Stimulated activated naive CD4-positive, alpha-beta T cell (primary cell): ENCODE measurements at places on chromosomes 7 and 10.

GRCh38 chr7:2637505-2638223 is 5.9 kb downstream of the TTYH3 start:
- DNase-seq = no peak

DNA sequence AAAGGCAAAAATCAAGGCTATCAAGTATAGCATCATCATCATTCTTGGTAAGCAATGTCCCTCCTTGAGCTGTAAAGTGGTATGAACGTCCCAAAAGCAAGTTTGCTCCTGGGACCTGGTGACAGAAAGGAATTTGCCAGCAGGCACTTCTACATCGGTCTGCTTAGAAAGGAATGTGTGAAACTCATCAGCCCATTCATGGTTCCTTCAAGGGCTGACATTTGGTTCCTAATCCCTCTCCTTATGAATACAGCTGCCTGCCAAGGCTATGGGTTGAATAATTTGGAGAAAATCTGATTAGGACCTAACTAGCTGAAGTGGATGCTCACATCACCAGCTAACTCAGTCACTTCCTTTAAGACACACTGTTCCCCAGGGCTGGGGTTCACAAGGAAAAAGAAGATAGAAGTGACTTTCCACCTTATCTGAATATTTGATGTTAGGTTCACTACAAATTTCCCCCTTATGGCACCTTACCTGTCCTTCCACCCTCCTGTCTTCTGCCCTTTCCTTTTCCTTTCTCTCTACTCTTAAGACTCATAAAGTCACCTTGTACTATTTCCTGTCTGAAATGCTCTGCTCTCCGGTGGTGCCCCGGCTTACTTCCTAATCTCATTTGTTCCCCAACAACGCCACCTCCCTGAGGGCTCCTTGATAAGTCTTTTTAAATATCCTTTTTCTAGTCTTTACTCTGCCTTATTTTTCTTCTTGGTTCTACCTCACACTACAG is 187.1 kb downstream of the NPSR1 start:
- DNase-seq = no peak

DNA sequence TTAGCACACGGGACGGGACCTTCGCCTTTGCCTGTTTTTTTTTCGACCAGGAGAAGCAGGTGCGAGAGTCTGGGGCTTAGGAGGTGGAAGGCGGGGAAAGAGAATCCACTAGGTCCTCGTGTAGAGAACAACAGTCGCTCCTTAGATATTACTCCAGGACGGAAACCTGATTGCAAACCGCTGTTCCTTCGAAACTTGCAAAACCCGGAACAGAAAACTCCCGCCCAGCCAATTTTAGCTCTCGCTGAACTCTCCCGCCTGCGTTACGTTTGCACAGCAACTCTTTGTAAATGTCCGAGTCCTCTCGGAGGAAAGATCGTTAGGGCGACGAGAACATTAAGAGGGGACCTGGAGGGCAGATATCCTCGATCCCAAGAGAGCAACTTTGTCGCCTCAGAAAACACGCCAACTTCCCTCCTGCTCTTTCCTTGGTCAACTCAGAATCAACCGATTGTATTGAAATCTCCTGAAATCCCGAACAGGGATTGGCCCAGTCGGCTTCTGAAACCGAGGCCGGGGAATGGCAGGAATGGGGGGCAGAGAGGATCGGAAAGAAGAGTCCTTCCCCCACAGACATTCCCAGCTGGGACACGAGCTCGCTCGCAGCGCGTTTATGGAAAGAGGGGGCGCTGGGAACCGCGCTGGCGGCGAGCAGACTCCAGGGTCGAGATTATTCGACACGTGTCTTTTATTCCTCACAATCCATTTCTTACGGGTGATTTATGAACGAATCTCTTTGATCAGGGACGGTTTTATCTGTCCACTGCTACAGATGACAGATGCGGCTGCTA is 9.9 kb downstream of the TWIST1 start:
- DNase-seq = no peak

DNA sequence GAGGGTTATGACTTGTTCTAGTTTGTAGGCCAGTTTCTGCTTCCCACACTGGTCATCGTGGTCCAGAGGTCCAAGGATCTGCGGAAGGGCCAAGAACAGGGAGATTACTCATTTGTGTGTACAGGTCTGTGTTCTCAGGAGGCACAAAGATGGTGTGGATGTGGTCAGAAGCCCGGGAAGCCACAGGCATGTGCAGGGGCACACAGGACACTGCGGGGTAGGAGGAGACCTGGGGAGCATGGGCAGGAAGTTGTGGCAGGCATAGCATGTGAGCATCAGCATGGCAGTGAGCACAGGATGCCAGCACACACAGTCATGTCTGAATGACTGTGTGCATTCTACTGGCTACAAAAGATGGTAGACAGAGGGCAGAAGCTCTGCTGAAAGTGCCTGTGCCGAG is 445.8 kb downstream of the PLXNA4 start:
- no peak for DNase-seq

DNA sequence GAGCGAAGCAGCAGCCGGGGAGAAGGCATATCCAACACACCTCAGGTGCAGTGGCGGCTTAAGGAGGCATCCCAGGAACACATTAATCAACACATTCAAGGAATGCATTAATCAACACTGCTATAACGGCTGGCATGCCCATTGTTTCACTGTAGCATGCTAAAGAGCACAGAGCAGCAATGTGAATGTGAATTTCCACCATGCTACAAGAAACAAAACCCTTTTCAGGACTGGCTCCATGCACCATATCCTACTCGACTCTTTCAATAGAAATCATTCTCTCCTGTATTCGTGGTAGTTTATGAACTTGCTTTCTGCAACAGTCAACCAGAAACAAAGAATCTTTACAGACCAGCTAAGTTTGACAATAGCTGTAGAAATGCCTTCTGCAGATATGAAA is 149.0 kb downstream of the NRCAM start:
- no peak for DNase-seq

DNA sequence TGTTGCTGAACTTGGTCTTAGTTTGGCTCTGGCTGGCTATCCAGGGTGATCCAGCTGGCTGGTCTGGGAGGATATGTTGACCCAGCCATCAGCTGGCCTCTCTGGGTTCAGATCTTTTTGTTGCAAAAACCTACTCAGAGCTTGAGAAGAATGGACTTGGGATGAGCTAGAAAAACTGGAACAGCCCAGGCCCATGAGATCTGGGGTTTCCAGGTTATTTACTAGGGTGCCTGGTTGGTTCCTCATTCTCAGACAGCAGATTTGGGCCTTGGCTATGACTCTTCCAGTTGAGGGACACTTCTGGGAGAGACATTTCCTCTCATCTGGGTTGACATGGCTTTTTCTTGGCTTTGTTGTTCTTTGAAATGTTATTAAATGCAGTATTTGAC is 116.6 kb downstream of the ADCY1 start:
- no peak for DNase-seq

DNA sequence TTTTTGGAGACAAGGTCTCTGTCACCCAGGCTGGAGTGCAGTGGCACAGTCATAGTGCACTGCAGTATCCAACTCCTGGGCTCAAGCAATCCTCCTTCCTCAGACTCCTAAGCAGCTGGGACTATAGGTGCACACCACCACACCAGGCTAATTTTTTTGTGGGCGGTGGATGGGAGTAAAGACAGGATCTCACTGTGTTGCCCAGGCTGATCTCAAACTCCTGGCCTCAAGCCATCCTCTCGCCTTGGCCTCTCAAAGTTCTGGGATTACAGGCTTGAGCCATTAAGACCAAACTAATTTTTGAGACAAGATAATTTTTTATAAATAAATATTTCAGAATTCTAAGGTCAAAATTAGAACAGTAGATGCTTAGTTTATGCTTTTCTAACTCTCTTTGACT is 80.8 kb upstream of the CAPZA2 start:
- no peak for DNase-seq

DNA sequence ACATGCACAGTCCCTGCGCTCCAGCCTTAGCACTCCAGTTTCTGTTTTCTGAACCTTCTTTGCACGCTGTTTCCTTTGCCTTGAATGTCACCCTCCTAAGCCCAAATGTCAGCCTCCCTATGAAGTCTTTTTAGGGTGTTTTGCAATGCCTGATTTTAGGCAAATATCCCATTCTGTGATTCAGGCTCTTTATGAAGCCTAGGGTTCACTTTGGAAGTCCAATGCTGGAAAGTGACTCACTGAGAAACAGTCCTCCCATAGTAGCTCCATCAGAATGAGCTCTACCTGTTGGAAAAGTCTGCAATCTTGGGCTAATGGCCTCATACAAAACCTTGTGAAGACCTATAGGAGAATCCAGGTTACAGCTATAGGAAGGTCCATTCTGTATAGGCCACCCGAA is 5.3 kb downstream of the LAMB4 start:
- no peak for DNase-seq

DNA sequence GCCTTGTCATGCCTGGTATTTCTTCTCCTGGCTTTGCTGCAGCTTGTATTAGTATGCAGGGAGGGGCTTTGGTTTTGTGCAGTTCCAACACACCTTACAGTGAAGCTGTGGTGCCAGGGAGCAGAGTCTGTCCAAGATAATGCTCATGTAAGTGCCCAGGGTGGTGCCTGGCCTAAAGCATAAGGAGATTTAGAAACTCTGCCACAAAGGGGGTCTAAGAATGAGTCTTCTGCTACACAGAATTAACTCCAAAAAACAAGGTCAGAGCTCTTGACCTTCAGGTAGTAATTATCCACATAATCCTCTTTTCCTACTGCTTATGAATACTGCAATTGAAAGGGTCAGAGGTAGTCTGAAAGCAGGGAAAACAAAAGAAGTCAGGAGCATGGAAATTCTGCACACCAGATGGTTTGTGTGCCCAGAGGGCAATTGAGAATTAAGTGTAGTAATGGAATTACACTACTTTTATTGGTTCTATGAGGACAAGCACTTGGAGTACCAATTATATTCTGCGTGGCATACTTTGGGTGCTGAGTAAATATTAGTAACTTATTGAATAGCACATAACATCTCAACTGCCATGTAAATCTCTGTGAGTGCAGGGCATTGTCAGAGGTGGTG is 121.5 kb downstream of the KAT6B start:
- DNase-seq = no peak

GRCh38 chr7:41149576-41149975 is 553.3 kb downstream of the INHBA start:
- no peak for DNase-seq

DNA sequence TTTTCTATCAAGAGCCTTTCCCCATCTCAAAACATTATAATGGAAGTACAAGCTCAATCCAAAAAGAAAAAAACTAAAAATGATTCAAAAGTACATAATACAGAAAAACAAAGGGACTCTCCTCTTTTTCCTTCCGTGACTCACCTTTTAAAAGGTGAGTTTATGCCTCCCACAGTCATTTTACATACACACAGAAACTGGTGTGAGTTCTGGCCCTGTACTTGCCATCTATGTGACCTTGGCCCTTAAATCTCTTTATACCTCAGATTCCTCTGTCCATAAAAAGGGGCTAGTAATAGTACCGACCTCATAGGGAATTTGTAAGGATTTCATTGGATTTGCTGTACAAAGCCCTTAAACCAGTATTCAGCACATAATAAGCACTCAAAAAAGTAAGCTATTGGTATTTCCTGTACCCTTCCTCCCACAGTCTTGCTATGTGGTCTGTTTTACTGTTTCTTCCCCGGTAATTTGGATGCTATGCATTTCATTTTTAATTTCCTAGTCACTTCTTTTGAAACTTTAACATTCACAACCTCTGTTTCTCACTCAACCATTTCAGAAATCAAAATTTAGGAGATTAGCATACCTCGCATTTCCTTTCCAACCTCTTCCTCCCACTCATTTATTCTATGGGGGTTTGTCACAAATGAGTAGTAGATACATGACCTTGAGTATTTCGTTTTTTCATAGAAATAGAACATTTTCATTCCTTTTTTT is 39.0 kb downstream of the STK17A start:
- DNase-seq = no peak
